SK-MEL-5 (cell line): ENCODE measurements at places on chromosomes 12 and 14.

DNA sequence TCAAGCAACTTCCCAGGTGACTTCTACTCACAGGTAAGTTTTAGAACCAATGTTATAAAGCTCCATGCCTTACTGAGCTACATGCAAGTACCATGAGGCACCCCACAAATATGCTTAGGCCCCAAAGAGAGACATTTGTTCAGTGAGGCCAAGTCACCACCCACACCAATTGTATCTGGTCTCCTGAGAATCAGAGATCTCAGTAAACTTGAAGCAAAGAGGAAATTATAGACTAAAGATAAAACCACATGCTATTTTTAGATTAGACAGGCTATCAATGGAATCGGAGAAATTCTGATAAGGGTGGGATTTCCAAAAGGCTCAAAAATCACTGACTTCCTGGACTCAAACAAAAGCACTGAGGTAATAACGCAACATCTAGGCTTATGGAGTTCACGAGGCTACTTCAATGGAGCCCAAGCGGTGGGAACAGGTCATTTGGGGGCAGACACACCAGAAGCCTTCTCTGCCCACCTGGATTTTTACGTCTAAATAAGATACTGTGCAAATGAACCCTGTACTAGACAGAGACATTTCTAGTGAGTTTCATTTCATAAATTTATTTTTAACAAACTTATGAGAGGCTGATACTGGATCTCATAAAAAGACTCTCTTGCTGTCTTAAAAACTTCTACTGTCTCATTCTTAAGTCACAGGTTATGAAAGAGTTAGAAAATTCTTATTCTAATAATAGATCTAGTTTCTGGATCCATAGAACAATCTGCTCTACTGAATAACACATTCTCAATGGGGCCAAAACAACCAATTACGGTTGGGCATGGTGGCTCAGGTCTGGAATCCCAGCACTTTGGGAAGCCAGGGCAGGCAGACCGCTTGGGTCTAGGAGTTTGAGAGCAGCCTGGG lies 7.7 kb downstream of the SLC15A4 start:
- no peak for DNase-seq

- DNase-seq = no peak
Measured at GRCh38 chr14:91379579-91379932, 38.1 kb downstream of the CCDC88C start.

- no peak for DNase-seq
Measured at GRCh38 chr12:82438356-82438755, 80.0 kb downstream of the METTL25 start.

- no peak for DNase-seq
Measured at GRCh38 chr14:104536942-104537612, 42.5 kb upstream of the C14orf180 start.

- DNase-seq = peak; percentile 77
Measured at GRCh38 chr12:52156757-52157565, 34.9 kb downstream of the KRT80 start.
